ENCODE measurements at places on chromosomes 2 and 18.

DNA sequence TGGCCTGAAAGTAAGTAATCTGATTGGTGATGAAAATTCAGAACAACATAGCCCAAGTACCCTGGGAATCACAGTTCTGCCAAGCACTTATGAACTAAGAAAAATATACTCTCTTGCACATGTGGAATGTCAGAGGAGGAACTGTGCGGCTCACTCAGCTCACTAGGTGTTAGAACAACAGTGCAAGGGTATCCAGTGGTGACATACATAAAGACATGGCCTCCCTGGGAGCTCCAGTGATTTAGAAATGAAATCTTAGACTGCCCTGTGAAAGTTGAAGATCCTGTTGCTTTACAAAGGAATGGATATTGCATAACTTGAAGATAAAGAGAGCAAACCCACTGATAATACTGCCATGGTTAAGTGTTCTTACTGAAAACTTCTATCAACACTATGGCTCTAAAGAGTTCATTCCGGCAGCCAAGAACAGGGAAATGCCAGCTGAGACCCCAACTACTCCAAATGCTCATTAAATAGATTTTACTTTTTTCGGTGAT lies 246.2 kb downstream of the ARHGAP15 start:
- no peak for DNase-seq

DNA sequence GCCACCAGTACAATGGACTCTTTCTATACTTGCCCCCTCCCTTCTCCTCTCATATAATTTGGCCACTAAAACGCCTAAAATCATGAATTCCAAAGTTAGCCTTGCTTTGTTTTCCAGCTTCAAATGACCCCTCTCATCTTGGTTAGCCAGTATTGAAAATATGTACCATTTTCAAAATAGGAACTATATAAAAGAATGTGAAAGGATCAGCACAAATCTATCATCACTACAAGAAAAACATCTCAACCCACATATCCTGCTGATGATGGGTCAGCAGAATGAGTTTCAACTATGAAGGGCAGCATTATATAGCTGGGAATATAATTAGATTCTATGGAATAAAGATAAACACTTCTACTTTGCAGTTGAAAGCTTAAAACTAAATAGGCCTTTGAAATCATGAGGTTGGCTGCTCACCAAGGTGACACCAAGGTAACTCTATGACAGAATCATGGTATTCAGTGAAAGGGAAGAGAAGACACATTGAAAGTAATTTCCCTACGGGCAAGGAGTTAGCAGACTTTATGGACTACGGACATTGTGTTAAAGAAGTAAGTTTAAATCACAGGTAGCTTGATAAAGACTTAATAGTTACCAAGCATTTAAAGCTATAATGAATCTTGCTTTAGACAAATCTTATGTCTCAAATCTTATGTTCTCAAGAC lies 873.0 kb downstream of the CPS1 start:
- no peak for DNase-seq

GRCh38 chr2:201773990-201774389 lies 6.7 kb downstream of the ALS2 start:
- DNase-seq = no peak

DNA sequence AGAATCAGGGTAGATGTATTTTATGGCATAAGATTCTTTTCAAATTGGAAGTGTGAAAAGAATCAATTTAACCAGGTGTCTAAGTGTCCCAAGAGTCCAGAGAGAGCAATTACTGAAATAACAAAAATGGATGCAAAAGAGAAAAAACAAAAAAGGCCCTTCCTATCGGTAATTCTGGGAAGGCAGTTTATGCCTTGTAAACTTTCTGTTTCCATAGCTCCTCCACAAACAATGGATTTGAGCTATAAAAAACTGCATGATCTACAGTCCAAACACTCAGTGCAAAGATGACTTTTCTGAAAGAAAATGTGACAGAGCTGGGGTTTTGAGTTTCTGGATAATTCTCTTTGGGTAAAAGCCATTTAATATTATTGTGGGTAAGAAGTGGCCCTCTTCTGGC lies 366.1 kb downstream of the EN1 start:
- no peak for DNase-seq

GRCh38 chr2:211426240-211426639 lies 869.8 kb downstream of the CPS1 start:
- DNase-seq = no peak

DNA sequence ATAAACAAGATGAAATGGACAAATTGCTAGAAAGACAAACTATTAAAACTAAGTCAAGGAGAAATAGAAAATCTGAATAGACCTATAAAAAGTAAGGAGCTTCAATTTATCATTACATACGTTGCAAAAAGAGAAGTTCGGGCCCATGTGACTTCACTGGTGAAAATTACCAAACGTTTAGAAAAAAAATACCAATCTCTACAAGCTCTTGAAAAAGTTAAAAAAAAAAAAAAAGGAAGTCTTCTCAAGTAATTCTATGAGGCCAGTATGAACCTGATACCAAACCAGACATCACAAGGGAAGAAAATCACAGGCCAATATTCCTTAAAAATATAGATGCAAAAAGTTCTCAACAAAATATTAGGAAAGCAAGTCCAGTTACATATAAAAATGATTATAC lies 20.2 kb upstream of the ACVR2A start:
- no peak for DNase-seq

- no peak for DNase-seq
Observed at GRCh38 chr2:204892506-204893255, 347.4 kb downstream of the PARD3B start.

GRCh38 chr2:59236723-59237122 lies 995.6 kb upstream of the FANCL start:
- no peak for DNase-seq

GRCh38 chr2:193523662-193524061 lies 1328.9 kb upstream of the TMEFF2 start:
- no peak for DNase-seq

DNA sequence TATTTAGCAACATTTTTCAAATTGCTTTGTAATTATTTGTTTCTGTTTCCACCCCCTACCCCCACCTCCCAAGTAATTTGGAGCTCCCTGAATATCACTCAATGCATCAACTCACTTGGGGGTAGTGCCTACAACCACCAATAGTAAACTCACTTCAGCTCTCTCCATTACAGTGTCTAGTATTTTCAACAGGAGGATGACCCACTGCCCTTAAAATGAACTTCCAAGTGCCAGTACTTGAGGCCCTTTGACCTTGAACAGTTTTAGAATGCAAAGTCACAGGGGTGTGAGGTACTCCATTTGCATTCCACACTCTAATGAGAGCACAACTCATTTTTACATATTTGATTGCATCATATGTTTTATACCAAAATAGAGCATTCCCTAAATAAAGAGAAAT lies 523.0 kb downstream of the ERBB4 start:
- DNase-seq = no peak

DNA sequence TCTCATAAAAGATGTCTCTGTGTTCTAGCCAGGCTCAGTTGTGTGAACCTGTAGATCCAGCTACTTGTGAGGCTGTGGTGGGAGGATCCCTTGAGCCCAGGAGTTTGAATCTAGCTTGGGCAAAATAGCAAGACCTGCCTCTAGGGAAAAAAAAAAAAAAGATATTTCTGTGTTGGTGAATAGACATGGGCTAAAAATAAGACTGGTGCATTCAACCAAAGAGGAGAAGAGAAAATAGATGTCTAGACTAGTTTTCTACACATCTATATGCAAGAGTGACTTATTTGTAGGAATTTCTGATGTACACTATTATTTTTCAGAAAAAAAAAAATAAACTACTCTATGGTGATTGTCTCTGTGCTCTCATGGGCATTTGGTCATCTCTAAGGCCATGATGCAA lies 555.1 kb downstream of the BCL11A start:
- DNase-seq = no peak
